NCI-H774 (cell line): ENCODE measurements at places on chromosomes 6 and 20.

DNA sequence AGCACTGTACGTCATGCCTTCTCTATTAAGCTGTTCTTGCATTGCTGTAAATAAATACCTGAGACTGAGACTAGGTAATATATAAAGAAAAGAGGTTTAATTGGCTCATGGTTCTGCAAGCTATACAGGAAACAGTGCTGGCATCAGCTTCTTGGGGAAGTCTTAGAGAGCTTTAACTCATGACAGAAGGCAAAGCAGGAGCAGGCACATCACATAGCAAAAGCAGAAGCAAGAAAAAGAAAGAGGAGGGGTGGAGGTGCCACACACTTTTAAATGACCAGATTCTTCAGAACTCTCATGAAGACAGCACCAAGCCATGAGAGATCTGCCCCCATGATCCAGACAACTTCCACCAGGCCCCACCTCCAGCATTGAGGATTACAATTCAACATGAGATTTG, 30.1 kb downstream of the CYB5R4 start:
- no peak for DNase-seq

DNA sequence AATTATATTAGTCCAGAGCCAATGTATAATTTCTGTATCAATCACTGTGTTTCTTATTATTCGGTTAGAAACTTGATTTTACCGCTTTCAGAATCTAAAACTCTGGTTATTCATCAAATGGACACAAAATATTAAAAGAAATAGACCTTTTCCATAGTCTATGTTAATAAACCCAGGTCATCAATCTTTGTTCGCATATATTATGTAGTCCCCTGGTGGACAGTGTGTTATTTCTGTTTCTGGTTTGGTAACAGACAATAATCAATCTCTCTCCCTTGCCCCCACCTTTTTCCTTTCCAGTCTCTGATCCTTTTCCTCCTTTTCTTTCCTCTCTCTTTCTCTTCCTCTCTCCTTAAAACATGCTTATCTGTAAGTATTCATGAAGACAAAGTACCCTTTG, 139.0 kb downstream of the FLRT3 start:
- no peak for DNase-seq

GRCh38 chr6:3426927-3427686, 29.7 kb downstream of the SLC22A23 start:
- no peak for DNase-seq

- DNase-seq: no peak
Observed at GRCh38 chr20:50980071-50980681, 21.6 kb downstream of the MOCS3 start.
